ENCODE measurements at places on chromosomes 5 and 9. TPM values are rescaled to one million over a fixed set of nuclear protein-coding genes. Genes with fewer than 3 reads are reported as not detected.

HTR1A gene
- not detected for polyA plus RNA-seq

IL9 gene
- not detected for polyA plus RNA-seq

SPACA9 gene
- 2.9 TPM for polyA plus RNA-seq

WNT8A gene
- not detected for polyA plus RNA-seq

MCTP1 gene
- polyA plus RNA-seq: 6.6 TPM

SPINK4 gene
- polyA plus RNA-seq: not detected

PTGS1 gene
- polyA plus RNA-seq: 2.9 TPM

IRX1 gene
- polyA plus RNA-seq: 28.1 TPM

PPP3R2 gene
- not detected for polyA plus RNA-seq

ADCY2 gene
- 35.3 TPM for polyA plus RNA-seq

CCNI2 gene
- 1.9 TPM for polyA plus RNA-seq

SAXO1 gene
- polyA plus RNA-seq: 0.19 TPM

CCL27 gene
- polyA plus RNA-seq: not detected

PRDM9 gene
- polyA plus RNA-seq: 0.08 TPM

BARHL1 gene
- polyA plus RNA-seq: not detected

JMY gene
- 11.3 TPM for polyA plus RNA-seq

WDR31 gene
- 2.3 TPM for polyA plus RNA-seq

ANKRD33B gene
- polyA plus RNA-seq: 2.3 TPM

C5orf63 gene
- 7.9 TPM for polyA plus RNA-seq

TAF11L5 gene
- polyA plus RNA-seq: not detected

ZNF608 gene
- polyA plus RNA-seq: 27.5 TPM

SLC4A9 gene
- not detected for polyA plus RNA-seq

CCDC187 gene
- polyA plus RNA-seq: 0.03 TPM

ABO gene
- polyA plus RNA-seq: 0.31 TPM

EEIG1 gene
- polyA plus RNA-seq: 18.1 TPM

ARHGAP26 gene
- 14.7 TPM for polyA plus RNA-seq

PHYHD1 gene
- 42.4 TPM for polyA plus RNA-seq
